NCI-H748 treated with DMSO at 0.1 percent for 48 hours (cell line): ENCODE measurements at places on chromosomes 12 and 14.

DNA sequence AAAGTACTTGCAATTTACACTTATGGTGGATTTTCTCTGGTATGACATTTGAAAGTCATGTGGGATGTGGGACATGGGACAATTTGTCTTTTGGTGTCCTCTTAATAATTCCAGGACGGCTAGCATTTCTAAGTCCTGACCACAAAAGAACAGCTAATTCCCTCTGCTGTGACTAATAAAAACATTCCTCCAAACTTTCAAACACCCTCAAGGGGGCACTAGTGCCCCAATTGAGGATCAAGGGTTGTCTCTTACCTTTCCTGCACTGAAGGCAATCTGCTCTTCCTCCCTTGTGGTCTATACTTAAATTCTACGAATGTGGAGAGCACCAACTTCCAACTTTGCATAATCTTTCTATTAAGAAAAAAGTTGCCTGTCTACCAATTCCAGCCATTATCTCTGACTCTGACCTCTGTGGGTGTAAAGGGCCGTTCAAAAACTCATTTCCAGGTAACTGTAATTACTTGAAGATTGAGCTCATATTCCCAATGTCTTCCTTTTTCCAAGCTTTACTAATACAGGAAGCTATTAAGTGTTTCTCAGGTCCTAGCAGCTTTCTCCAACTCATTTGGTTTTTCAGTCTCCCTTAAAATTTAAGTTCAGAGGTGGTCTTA, 210.2 kb downstream of the PTPRO start:
- no peak for DNase-seq

- DNase-seq = no peak
These were observed 56.5 kb upstream of the RPH3A start for GRCh38 chr12:112734859-112735695.

DNA sequence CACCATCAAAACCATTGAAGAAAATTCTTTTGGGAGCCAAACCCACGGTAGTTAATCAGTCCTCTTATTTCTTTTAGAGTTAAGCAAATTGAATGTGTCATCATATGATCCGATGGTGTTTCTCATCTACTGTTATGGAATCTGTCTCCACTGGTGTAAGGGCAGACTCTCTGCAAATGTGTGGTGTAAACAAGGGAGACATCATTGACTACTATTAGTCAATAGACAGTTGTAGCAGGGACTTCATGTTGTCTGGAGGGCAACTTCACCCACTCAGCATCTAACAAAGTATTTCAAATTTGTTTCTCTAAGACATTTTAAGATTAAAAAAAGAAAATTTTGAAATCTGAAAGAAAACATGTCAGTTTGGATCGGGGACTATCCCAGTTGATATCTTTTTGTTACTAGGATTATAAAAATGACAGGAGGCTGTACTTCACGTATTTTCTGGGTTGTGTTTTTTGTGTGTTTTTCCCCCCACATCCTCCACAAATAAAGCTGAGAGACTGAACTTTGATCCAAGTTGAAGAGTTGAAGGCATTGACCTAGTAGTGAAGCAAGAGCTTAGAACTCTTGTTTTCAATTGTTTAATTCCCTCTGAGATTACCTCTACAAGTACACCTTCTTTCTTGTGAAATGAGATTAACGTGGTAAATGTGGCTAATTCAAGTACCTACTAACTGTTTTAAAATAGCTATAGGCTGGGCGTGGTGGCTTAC, 4.0 kb downstream of the GOLGA5 start:
- no peak for DNase-seq

- no peak for DNase-seq
These were observed 119.8 kb upstream of the CPM start for GRCh38 chr12:69052613-69053408.

DNA sequence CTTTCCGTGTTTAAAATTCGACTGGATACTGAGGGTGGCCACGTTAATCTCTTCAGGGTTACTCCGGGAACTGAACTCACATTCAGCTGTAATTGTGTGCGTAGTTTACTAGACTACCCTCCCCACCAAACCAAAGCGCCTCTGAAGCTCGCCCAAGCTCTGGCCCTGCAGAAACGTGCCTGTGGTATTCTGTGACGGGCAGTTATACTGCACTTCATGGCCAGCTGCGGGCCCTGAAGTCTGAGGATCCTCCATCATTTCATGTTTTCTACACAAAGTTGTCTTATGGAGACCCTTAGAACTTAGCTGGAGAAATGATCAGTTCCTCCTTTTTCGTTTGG, 688 bp downstream of the ZNF26 start:
- DNase-seq = no peak

DNA sequence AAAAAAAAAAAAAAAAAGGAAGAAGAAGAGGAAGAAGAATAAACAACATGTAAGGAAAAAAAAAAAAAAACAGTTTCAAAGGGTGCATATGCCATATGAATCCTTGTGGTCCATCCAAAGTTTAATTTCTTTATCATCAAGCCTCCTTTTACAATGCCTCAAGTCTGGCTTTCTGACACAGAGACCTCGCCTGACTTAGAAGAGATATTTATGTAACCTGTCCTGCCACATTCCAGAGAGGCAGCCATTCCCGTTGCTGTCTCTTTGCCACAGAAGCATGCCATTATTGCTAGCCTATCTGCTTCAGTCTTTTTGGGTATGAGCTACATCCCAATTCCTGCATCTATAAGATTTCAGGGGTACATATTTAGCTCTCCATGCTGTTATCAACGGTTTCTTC, 596.7 kb upstream of the ATP2B1 start:
- no peak for DNase-seq
